ENCODE measurements at places on chromosomes 7 and 10.
A peak's percentile ranks its signal among the peaks of the same experiment; 100 is the strongest.

DNA sequence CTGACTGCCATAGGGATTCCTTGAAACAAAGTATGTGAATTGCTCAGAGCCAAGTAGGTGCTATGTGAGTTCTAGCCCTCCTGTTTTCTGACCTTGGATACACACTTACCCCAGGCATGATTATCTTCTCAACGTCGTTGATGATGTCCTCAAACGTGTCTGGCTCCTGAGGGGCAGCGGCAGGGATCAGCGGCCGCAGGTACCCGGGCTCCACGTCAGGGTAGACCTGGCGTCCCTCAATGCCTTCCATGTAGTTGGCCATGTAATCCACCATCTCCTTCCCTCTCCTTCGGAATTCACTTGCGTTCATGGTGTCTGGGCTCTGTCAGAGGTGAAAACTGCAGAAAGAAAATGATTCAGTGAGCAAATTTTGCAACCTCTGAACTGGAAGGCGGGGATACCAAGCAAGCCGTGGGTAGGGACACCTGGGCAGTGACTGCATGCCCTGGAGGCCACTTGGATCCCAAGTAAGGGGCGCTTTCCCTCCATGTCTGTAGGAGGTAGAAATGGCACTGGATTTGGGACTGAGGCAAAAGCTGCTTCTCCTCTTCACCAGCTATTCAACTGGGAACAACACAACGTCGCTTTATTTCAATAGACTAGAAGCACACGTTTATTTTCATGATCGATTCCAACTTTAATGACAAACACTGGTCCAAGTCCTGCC, 21.3 kb downstream of the DDC start:
- DNase-seq: no peak

GRCh38 chr10:88617772-88618300, 31.3 kb downstream of the LIPJ start:
- DNase-seq: no peak

DNA sequence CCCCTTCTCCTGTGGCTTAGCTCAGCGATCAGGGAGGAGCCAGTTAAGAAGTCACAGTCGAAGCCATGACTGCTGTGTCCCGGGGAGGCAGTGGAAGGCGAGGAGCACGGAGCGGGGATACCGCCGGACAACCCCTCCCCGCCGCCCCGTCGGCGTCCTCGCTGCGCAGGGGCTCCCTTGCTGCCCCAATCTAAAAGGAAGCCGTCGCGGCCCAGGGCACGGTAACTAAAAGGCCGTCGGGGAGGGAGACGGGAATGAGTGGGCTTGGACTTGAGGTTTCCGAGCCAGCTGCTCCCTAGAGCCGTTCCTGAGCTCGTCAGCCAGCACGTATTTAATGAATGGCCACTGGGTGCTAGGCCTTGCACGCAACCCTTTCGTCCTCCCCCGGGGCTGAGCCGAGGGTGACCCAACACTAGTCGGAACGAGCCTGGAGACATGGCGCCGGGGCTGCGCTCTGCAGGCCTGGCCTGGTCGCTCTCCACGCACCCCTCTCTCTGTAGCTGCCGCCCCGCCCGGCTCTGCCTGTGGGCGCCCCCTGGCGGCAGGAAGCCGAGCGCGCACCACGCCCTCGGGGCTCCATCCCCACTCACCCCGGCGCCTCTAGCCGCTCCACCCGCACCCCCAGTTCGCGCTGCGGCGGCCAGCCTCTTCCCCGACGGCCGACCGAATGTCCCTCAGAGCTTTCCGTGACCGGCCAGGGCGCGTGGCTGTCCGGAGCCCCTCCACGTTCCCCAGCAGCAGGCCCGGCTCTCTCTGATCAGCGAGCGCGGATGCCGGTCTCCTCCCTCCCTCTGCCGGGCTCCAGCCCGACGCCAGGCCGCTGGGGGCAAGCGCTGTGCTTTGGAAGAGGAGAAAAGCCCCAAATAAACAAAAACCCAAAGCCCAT, 29.3 kb upstream of the KCNK18 start:
- no peak for DNase-seq

- DNase-seq: no peak
Measured at GRCh38 chr7:51240868-51241267, 75.7 kb downstream of the COBL start.

DNA sequence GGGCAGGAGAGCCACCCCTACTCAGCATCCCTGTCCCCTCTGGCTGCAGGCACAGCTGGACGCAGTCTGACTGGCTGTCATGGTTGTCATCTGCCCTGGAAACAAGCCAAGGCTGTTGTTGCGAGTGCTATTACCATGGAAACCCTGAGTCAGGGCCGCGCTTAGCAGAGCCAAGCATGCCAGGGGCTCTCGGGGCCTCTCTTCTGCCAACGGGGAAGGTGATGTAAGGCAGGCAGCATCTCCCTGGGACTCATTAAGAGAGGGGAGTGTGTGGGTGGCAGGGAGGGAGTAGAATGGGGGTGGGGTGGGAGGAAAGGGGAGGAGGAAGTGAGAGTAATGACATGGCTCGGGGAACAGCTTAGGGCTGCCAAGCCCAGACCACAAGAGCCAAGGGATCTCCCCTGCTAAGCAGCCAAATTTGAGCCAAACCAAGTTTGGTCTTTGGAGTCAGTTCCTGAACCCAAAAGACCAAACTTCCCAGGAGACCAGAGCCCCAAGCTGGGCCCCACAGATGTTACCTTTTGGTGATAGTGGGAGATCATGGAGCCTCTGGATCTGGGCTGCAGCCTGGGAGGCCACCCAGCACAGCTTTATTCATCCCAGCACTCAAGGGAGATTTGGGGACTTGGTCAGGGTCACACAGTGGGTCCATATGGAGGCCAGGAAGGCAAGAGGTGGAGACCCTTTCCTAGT, 67.6 kb downstream of the TMEM130 start:
- DNase-seq: peak; percentile 85

GRCh38 chr10:21791276-21791675, 212.3 kb downstream of the DNAJC1 start:
- no peak for DNase-seq

DNA sequence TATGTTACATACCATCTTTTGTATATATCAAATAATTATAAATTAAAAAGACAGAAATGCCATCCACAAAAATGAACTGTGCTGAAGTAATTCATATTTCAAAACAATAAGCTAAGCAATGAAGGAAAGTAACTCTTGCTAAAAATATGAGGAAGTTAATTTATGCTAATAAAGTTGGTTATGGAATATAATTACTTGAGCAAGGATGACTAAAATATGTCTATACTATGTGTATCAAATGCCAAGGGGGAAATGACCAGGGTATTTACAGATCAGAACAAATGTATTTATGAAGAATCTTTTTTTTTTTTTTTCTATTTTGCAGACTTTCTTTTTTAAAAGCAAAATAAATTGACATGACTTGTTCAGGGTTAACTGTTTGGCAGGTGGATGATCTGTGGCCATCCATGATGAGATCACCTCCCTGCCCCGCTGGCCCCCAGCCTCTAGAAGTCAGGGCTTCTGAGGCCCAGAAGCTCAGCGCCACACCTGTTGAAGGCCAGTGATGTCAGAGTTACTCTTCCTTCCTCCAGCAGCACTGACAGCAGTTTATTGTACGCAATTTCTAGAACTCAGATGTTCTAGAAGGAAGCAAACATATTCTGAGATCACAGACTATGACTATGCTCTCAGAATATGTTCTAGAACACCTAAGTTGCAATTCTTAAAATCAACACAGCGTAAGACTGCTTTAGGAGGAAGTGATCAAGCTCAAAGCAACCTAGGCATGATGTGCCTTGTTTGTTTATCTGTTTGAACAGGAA, 196.1 kb upstream of the KLF14 start:
- no peak for DNase-seq

DNA sequence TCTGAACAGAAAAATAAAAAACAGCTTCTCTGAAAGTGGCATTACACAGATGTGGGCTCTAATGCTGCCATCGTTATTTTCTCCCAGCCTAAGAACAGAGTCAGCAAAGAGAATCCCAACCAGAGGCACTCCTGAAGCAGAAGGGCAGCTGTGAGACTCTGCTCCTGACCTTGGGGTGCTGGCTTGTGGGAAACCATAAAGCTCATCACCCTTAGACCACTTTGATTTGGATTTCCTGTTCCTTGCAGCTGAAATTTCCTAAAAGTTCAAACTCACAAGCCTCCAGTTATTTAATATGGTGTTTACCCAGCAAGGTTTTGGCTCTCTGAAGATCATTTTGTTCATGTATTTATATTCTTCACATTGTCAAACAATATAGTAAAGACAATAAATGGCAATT, 814.8 kb downstream of the TNS3 start:
- DNase-seq: no peak

GRCh38 chr10:784403-785088, 95.1 kb upstream of the DIP2C start:
- peak; percentile 44 for DNase-seq

DNA sequence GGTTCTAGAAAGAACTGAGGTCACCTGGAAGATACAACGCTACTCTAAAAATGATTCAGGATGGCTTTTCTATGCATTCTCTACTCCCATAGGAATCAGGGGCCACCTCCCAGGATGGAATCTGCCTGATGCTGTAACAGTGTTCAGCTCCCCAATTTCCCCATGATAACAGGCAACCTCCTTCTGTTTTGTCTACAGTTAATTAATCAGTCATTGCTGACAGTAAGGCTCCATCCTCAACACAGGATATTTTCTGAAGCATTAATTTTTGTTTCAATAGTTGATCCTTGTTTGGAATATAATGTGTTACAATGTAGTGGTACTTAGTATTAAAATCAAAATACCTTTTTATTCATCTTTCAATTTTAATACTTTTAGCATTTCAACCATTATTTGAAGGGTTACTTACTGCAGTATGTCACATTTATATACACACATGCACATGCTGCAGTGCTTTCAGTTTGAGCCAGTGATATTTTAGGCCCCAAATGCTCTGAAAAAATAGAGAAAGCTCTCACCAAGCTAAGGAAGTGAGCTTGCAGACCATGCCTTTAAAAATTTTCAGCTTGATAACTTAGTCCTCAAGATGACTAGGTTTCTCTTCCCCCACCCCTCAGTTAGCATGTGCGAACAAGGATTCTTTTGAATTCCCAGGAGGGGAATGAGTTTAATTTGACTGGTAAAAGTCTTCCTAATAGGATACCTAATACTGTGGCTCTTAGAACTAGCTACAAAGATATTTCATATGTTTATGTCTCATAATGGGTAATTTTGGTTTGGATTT, 592 bp upstream of the PIK3CG start:
- DNase-seq: no peak

GRCh38 chr7:36298106-36298505, 91.6 kb upstream of the ANLN start:
- no peak for DNase-seq

- DNase-seq: no peak
Measured at GRCh38 chr10:71648254-71648932, 71.2 kb downstream of the C10orf105 start.

GRCh38 chr7:16023503-16023902, 337.0 kb upstream of the MEOX2 start:
- DNase-seq: no peak

GRCh38 chr10:88826388-88826787, 23.9 kb downstream of the LIPM start:
- DNase-seq: no peak

DNA sequence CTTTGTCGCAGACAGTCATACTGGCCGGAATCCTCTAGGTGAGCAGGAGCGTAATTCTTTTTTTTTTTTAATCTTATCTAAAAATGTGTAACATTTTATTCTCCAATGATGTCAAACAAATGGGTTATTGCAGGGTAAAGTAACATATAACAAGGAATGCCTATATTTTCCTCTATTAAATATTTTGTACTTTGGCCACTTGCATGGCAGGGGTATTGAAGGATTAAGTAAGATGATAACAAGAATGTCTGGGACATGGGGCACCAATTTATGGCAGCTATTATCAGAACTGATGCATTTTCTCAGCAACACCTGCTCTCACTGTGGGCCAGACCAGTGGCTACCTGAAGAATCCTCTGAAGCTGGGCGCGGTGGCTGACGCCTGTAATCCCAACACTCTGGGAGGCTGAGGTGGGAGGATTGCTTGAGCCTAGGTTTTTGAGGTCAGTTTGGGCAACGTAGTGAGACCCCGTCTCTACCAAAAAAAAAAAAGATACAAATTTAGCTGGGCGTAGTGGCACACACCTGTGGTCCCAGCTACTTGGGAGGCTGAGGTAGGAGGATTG, 24.0 kb upstream of the SNX10 start:
- DNase-seq: no peak

GRCh38 chr10:5196702-5197113, at the start of gene AKR1C4:
Gene AKR1C4 (plus strand): TSS chr10:5196837. CDS start chr10:5196868, 31 bp downstream.
- DNase-seq: no peak

DNA sequence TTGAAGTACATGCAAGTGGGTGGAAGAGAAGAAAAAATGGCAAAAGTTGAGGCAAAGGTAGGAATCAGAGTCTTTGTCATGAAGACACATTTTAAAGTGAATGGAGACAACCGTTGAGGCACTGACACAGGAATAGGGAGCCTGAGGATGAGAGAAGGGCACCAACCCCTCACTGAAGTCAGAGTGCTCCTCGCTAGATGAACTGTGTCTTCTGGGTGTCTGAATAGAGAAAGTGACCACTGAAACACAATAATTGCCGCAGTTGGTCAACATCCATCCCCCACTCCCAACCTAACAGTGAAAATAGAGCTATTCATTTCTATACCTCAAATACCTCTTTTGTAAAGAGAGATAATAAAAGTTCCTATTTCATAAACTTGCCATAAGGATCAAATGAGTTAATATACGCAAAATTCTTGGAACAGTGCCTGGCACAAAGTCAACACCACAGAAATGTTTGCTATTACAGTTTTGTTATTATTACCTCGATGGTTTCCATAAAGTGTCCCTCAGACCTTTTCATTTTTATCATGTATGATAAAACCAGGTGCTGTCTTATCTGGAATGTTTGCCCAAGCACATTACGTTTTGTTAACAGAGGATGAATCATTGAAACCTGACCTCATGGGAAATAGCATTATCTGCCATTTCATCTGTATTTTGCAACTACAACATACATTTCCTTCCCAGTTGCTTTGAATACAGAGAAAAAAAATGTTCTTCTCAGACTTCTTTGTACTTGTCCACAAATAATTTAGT, 61.8 kb upstream of the SP4 start:
- no peak for DNase-seq

DNA sequence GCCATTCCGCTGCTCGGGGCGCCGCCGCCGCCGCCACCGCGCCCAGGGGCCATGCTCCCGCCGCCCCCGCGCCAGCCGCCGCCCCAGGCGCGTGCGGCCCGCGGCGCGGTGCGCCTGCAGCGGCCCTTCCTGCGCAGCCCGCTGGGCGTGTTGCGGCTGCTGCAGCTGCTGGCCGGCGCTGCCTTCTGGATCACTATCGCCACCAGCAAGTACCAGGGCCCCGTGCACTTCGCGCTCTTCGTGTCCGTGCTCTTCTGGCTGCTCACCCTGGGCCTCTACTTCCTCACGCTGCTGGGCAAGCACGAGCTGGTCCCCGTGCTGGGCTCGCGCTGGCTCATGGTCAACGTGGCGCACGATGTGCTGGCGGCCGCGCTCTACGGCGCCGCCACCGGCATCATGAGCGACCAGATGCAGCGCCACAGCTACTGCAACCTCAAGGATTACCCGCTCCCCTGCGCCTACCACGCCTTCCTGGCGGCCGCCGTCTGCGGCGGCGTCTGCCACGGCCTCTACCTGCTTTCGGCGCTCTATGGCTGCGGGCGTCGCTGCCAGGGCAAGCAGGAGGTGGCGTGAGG, 383 bp downstream of the MARVELD1 start:
- DNase-seq: no peak
